CD8-positive, alpha-beta T cell (primary cell): ENCODE measurements at places on chromosomes 11 and 22.

- DNase-seq: no peak
These were observed 303.7 kb downstream of the TTC28 start for GRCh38 chr22:28375761-28376534.

DNA sequence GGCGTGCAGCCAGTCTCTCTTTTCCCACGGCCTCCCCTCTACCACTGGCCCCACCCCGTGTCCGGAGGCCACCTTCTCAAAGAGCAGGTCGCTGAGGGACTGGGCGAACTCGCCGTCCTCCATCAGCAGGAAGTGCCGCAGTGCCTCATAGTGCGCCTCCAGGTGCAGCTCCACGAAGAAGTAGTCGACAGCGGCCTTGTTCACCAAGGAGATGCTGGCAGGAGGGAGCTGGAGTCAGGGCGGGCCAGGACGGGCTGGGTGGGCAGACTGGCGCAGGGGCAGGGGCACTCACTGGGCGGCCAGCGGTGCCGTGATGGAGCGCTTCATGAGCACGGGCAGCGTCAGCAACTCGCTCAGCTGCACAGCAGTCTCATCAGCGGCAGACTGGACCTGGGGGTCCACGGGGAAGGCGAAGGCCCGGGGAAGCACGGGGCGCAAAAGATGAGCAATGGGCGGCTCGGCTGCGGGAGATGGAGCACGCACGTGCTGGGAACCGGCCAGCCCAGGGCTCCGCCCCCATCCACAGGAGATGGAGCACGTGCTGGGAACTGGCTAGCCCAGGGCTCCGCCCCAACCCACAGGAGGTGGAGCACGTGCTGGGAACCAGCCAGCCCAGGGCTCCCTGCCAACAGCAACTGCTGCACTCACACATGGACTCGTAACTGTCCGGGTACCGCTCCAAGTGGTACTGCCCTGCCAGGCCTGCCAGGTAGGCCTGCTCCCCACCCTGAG, 18.4 kb downstream of the SELENOO start:
- no peak for DNase-seq

DNA sequence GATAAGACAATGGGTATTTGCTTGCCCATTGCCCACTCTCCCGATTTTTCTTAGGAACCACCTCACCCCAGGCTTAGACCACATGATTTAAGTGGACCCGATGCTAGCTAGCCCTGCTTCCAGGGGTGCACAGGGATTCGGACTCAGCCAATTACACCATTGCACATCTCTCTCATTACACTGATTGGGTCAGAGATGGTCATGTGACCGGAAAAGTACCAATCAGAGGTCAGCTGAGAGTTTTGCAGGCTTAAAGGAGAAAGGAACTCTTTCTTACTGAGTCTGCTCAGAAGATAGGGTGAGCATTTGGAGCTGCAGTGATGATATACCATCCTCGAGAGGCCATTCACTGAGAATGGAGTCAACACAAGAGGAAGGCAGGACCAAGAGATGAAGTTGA, 12.2 kb upstream of the ANKK1 start:
- no peak for DNase-seq

GRCh38 chr22:43211941-43212433, 25.1 kb upstream of the TTLL12 start:
- DNase-seq: no peak

GRCh38 chr11:63610604-63611394, 3.4 kb downstream of the PLAAT3 start:
- no peak for DNase-seq

GRCh38 chr11:87840786-87841185, 334.5 kb downstream of the RAB38 start:
- DNase-seq: no peak

DNA sequence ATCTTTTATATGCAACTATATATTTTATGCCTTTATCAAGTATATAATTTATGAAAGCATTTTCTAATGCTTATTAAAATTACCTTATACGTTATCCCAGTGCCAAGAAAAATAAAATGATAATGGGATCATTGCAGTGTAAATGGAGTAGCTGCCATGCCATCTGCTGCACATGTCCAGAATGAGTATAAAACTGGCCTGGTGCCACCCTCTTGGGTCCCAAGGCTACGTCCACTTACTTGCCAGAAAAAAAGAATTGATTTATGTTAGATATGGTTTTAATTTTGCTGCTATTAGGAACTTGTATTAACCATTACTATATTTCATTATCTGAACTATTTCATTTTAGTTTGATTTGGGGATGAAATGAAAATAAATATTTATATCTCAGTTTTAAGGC, 1127.1 kb upstream of the CNTN5 start:
- no peak for DNase-seq

GRCh38 chr22:41285441-41285819, 557 bp downstream of the RANGAP1 start:
- DNase-seq: peak; percentile 92

GRCh38 chr11:118625036-118625690, 17.7 kb downstream of the PHLDB1 start:
- DNase-seq: no peak
